ENCODE measurements at places on chromosomes 5 and 9.

DNA sequence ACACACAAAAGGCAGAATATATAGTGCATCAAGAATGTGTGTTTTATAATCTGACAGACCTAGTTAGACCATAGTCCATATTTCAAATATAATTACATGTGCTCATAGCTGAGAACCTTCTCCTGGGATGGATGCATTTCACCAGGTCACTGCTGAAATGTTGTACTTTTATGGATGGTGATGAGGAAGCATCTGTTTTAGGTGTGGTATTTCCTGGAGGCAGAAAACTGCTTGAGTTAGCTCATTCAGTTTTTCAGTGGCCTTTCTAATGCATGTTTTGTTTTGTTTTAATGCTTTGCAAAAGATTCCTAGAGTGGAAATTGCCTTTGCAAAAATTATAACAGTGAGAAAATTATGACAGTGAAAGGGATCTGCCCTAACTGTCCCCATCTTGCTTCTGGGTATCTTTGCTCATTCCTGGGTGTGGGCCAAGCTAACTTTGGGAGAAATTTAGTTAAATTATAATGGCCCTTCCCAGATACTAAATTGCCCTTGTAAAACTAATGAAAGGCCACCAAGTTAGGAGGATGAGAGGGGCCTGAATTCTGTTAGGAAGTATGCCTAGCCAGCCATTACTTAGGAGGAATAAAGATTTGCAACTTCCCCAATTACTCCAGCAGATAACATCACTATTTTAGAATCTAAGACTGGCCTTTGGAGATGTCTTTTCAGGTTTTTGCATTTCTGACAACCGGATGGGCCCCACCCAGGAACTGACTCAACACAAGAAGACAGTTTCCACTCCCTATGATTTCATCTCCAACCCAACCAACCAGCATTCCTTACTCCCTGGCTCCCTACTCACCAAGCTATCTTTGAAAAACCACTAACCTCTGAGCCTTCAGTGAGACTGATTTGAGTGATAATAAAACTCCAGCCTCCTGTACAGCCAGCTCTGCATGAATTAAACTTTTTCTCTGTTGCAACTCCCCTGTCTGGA is 7.0 kb upstream of the IL12B start:
- DNase-seq, result no peak

- DNase-seq, result no peak
Observed at GRCh38 chr5:103362211-103362610, 103.6 kb downstream of the MACIR start.

DNA sequence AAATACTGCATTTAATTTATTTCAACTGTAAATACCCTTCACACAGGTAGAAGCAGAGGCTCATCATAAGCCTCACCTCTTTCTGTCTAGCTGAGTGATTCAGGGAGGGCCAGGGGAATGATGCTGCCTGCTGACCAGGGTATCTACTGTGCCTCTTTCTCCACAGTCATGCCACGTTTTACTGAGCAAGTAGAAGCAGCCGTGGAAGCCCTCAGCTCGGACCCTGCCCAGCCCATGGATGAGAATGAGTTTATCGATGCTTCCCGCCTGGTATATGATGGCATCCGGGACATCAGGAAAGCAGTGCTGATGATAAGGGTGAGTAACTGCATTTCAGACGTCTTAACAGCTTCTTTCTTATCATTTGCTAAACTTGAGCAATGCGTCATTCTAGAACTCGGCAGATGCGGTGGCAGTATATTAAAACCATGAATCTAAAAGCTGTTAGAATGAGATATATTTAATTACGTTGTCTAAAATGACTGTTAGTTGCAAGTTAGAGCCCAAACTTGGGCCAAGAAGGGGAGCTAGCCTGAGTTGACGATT is 50.0 kb upstream of the LRRTM2 start:
- no peak for DNase-seq

- DNase-seq, result no peak
Observed at GRCh38 chr5:170597109-170597751, 93.4 kb downstream of the KCNIP1 start.

GRCh38 chr9:69397384-69398214 is 72.6 kb downstream of the ENTREP1 start:
- no peak for DNase-seq

Data from right kidney (tissue), 9 donors.